ENCODE measurements at places on chromosomes 7 and 10.

- no peak for DNase-seq
Observed at GRCh38 chr10:45071043-45071813, 70.5 kb downstream of the ZNF22 start.

- DNase-seq = no peak
Observed at GRCh38 chr7:105811189-105811847, 65.1 kb downstream of the ATXN7L1 start.

DNA sequence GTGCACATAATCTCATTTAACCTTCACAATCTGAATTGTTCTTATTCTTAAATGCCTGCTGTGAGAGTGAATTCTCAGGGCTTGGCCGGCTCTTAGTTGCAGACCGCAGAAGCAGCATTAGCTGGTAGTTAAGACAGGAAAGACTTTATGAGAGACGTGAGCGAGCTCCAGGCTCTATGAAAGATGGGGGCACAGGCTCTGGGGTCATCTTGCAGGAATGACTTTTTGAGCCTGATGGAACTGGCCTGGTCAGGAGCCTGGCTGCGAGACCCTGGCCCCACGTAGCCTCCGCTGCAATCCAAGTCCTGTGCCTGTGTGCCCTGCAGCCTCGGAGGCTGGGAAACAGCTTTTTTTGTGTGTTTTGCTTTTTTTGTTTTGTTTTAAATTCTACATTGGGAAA, 958.8 kb upstream of the ZNF722 start:
- DNase-seq = no peak

DNA sequence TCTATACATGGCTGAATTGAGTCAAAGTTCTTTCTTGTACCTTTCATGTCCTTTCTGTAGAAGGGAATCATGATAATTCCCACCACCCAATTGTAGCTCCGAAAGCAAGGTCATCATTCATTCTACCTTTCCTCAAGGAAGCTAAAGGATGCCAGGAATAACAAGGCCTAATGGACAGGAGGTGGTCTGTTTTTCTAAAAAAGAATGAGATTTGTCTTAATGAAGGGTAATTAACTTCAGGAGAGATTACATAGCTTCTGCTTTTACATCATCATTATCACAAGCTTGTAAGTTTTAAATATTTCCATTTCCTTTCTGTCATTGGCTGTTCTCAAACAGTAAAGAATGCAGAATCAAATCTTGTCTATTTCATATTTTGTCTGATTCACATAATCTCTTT, 249.5 kb upstream of the SORCS1 start:
- DNase-seq = no peak

GRCh38 chr7:44273681-44274622, 51.4 kb downstream of the CAMK2B start:
- DNase-seq = no peak

DNA sequence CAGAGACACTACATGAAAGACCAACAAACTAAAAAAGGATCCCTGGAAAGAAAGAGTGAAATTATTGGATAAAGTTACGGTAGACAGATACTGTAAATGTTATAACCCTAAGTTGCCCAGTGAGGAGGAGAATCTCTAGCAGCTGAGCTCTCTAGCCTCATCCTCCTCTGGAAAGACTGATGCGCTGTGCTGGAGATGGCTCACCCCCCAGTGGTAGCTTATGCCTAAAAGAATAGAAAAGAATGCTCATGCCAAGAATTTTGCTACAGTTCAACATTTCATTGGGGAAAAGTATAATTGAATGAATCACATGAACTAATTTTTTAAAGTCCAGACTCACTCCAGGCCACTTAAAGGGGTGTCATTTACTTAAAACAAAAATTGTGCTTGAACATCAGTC, 50.8 kb upstream of the RNF32 start:
- DNase-seq = no peak
